Stimulated activated CD4-positive, alpha-beta T cell treated with anti-CD3 and anti-CD28 coated beads, Interleukin-2, amount 100 ng/mL, for 24 hours (primary cell): ENCODE measurements at places on chromosomes 1 and 21.

DNA sequence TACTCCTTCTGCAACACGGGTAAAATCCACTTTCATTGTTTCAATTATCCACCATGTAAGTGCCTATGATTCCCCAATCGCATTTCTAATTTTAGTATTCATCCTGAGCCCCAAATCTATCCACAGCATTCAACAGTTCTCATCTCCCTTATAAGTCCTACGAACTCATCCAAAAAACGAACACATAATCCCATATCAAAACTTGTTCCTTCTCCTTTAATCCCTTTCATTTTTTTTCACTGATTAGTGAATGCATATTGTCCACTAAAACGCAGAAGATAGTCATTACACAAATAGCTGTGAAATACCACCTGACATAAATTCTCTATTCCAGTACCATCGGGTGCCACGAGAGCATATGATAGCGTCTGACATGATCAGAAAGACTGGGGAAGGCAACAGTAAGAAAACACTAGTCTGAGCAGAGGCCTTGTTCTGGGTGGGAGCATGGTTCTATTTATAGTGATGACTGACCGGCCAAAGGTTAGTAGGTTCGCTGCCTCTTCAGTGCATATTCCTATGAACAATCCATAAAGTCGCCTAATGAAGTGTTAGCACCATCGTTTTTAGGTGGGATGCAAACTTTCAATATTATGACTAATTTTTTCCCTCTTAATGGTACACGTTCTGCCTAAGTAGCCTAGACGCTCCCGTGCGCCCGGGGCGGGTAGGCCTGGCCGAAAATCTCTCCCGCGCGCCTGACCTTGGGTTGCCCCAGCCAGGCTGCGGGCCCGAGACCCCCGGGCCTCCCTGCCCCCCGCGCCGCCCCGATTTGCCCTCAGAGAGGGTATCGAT is 648 bp downstream of the ATP5PF start:
- DNase-seq: peak; percentile 43

GRCh38 chr1:47215713-47216112 is 16.3 kb downstream of the TAL1 start:
- DNase-seq: no peak

DNA sequence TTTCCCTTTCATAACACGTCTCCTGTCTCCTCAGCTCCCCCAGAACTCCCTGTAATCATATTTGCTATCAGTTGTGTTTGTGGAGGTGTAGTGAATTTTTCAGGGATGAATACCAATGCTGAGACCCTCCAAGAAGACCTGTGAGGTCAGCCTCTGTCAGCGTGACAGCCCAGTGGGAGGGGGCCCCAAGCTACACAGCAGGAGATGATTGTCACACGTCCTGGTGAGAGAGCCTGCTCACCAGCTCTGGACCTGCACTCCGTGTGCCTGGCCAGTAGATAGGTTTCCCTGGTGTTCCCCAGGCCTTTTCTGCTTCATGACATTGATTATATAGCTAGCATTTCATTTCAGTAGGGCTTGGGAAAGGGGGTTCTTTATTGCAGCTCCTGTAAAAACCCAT is 421.5 kb downstream of the KIF26B start:
- DNase-seq: no peak

DNA sequence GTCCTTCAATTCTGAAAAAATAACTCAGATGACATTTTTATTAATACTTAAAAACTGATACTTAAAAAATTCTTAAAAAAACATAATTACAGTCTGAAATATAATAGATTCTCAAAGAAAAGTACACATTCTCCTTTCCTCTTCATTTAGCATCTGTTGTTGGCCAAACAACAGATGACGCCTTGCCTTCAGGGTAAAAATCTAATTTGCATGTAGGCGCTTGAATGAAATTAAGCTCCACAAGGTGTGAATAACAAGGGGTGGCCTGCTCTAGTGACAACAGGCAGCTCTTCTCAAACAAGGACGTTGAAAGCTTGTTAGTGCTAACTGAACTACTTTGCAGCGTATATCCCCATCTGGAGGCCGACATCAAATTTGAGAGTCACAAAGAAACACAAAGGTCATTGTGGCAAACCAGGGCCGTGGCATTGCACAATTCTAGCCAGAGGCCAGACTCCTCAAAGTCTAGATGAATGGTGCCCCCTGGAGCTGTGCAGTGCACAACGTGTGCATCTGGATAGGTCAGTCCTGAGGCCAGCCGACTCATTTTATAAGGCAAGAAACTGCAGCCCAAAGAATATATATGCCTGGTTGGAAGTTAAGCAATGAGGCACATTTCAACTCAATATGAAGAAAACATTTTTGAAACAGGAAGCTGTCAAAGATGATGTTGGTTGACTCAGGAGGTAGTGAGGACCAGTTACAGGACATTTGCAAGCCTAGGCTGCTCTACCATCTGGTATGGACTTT is 459.2 kb upstream of the RUNX1 start:
- no peak for DNase-seq

GRCh38 chr1:152451254-152451653 is 37.2 kb upstream of the CRNN start:
- DNase-seq: no peak

GRCh38 chr1:1167398-1167821 is 6.3 kb upstream of the TTLL10 start:
- DNase-seq: no peak
